ENCODE measurements at places on chromosomes 6 and 20.

- ATAC-seq = no peak
These were observed 117.4 kb downstream of the TBC1D32 start for GRCh38 chr6:121216928-121217327.

- ATAC-seq = no peak
These were observed 133.9 kb upstream of the BTN3A2 start for GRCh38 chr6:26231006-26231587.

- ATAC-seq = no peak
These were observed 12.5 kb downstream of the CDC5L start for GRCh38 chr6:44399991-44400390.

DNA sequence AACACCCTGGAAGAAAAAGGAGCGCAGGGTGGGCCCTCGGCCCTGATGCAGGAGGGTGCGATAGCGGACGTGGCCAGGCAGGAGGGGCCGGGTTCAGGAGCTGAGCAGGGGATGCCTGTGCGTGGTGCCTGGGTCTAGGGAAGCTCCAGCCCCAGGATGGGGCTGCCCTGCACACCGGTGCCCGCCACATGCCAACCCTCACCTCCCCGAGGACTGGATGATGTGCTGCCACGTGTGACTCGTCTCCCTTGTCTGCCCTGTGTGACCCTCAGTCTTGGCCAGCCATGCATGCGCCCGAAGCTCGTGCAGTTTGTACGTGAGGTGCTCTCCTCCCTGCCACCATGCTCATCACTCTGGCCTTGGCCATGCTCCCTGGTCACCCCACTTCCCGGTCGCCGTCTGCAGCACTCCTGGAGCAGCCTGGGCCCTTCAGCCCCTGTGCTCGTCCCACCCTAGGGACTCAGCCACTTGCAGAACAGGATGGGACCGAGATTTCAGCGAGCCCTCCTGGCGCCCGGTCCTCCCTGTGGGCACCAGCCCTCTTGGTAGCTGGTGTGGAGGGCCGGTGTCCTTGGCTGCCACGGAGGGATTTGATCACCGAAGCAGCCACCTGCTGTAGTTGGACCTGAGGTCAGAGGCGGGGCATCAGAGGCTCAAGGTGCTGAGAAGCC lies 4.3 kb upstream of the COL20A1 start:
- ATAC-seq = no peak

GRCh38 chr20:20318365-20319161 lies 49.3 kb upstream of the INSM1 start:
- no peak for ATAC-seq

DNA sequence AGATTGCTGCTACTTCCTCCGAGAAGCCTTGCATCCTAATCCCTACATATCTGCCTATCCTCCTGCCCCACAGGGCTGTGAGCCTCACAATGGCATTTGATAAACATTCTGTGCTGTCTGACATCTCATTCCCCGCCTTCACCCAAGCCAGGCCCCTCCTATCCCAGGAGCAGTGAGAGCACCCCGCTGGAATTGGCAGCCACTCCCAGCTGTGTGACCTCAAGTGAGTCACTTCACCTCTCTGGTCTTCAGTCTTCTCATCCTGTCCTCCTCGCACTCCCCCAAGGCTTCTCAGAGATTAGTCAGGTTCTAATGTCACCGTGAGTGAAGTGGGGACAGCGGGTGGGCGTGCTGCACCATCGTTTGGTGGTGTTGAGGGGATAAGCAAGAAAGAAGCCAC lies 81.7 kb downstream of the CDH22 start:
- no peak for ATAC-seq

DNA sequence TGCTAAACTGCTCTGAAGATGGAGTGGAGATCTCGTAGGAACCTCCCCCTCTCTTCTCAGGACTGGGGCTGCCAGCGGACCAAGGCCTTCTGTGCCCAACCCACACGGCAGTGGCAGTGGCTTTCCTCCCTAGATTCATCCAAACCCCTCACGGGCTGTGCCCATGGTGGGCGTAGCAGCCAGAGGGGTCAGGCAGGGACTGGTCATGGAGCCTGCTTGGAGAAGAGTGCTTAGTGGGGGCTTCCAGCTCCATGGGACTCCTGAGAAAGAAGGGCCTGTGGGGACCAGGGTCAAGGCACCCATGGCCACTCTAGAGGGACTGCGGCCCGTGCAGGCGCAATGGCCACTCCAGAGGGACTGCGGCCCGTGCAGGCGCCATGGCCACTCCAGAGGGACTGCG lies 86.6 kb downstream of the TAF4 start:
- no peak for ATAC-seq

DNA sequence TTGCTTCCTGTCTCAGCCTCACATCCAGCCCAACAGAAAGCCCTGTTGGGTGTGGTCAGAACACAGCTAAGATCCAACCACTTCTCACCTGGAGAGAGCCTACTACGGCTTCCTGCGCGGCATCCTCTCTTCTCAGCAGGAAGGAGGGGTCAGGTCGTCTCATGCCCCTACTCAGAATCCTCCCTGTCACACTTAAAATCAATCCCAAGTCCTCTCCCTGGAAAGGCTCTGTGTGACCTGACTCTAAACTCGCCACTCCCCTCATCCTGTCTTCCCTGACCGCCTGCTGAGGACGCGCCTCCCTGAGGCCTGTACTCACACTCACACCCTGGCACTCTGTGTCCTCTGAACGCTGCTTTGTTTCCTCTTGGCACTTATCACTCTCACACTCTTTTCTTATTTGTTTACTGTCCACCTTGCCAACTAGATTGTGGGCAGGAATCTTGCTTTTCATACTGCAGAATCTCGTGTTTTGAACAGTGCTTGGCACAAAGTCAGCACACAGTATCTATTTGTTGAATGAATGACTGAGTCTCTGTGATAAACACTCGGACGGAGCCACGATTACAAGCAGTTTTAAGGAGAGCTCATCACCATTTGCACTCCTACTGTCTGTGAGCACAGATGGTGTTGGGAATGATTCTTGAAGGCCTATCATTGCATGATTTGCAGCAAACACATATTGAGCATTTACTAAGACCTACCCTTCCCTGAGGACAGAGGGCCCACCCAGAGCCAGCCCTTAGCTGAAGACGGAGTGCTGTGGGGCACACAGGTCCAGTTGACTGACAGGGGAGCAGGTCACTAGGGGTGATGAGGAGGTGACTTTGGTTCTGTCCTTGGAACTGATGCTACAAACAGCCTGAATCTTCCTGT lies 18.7 kb downstream of the RAB5IF start:
- ATAC-seq = no peak

GRCh38 chr6:113127786-113128419 lies 729.2 kb upstream of the MARCKS start:
- ATAC-seq = no peak

- ATAC-seq = no peak
These were observed 42.6 kb downstream of the IRF4 start for GRCh38 chr6:434051-434705.

- ATAC-seq = no peak
These were observed 56.0 kb downstream of the RAMACL start for GRCh38 chr6:166530211-166531095.

- no peak for ATAC-seq
These were observed 27.0 kb downstream of the DNAAF9 start for GRCh38 chr20:3380228-3381070.

All from activated CD4-positive, CD25-positive, alpha-beta regulatory T cell treated with anti-CD3 and anti-CD28 coated beads, Interleukin-2, amount 50 U/mL, for 24 hours (primary cell).